ENCODE measurements at places on chromosomes 3 and 15.

- peak; percentile 19 for DNase-seq
Observed at GRCh38 chr15:73601451-73602445, 31.4 kb downstream of the NPTN start.

DNA sequence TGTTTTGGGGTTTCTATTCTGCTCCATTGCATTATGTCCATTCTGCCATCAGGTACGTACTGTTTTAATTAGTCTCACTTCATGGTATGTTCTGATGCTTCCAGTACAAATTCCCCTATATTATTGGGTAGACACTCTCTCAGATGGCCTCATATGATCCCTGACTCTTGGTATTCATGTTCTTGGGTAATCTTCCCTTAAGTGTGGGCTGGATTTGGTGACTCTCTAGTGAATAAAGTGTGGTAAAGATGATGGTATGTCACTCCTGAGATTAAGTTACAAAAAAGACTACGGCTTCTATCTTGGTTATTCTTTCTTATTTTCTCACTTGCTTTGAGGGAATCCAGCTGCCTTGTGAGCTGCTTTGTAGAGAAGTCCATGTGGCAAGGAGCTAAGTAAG lies 89.6 kb upstream of the TBC1D5 start:
- DNase-seq: no peak

GRCh38 chr3:77084511-77084910 lies 44.6 kb downstream of the ROBO2 start:
- DNase-seq: no peak

DNA sequence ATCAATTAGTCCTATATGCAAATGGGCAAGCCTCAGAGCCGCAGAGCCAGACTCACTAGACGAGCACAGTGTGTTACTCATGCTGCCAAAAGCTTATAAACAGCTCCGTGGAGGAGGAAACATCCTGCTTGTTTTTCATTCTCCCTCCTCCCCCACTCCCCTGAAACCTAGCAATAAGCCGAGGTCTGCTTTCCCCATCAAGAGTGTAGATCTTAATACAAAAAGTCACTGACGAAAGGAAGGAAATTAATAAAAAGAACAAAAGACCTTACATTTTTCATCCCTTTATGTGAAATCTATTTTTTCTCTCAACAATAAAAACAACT lies 88.5 kb downstream of the XXYLT1 start:
- no peak for DNase-seq

- DNase-seq: no peak
Observed at GRCh38 chr15:33112541-33113105, 81.9 kb downstream of the FMN1 start.

DNA sequence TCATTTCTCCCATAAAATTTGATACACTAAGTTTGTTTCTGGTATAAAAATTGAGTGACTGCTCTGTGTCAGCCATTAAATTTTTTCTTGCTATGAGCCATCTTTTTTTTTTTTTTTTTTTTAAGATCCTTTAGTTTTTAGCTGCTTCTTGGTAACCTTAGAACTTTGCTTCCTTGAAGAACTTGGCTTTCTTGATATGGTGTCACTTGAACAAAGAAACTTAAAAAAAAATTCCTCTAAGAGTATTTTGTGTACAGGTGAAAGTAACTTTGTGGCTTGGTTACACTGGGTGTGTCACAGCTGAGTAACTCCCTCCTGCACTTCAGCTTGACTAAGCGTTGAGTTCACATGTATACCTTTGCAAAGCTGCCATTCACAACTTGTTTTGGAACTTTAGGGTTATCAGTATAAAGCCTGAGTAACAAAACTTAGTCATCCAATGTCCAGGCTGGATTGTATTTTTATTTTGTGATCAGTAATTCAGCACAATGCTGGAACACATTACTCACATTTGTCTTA lies 6.5 kb downstream of the CHD2 start:
- DNase-seq: no peak

- no peak for DNase-seq
Observed at GRCh38 chr15:73818308-73818985, 54.9 kb upstream of the TBC1D21 start.

DNA sequence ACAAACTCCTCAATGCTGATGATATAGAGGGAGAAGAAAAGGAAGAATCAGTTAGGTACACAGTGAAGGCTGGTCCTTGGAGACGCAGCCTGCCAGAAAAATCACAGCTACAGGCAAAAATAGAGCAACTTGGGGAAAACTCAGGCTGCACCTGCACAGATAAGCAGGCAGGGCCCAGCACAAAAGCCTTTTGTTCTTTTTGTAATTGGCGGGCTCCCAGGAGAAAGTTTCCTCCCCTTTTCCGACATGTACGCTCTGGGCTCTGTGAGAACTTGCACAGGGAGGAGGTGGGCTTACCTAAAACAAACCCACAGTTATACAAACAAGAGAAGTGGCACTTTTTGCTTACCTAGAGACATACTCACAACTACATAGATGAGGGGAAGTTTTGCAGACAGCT lies 813.4 kb upstream of the EPHA6 start:
- no peak for DNase-seq

GRCh38 chr3:178754852-178755510 lies 218.7 kb downstream of the KCNMB2 start:
- DNase-seq: no peak

DNA sequence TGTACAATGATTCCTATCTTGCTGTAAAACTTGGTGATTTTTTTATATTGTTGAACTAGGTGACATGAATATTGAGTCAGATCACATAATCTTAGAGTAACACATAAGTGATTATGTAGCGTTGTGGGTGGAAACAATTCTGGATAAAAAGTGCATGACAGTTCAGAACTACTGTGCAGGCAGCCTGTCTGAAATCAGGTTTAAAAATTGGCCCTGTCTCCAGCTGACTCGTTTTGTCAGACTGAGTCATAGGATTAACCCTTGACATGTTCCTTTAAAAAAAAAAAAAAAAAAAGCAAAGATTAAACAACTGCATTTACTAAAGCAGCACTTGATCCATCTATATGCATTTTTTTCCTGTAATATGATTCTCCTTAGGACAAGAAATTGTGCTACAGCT lies 160.0 kb upstream of the CGNL1 start:
- DNase-seq: no peak

- no peak for DNase-seq
Observed at GRCh38 chr15:68623301-68623892, 44.6 kb downstream of the CORO2B start.

- DNase-seq: no peak
Observed at GRCh38 chr3:13187593-13187992, 114.4 kb upstream of the IQSEC1 start.

- no peak for DNase-seq
Observed at GRCh38 chr15:88255484-88256278, 858 bp downstream of the NTRK3 start.

DNA sequence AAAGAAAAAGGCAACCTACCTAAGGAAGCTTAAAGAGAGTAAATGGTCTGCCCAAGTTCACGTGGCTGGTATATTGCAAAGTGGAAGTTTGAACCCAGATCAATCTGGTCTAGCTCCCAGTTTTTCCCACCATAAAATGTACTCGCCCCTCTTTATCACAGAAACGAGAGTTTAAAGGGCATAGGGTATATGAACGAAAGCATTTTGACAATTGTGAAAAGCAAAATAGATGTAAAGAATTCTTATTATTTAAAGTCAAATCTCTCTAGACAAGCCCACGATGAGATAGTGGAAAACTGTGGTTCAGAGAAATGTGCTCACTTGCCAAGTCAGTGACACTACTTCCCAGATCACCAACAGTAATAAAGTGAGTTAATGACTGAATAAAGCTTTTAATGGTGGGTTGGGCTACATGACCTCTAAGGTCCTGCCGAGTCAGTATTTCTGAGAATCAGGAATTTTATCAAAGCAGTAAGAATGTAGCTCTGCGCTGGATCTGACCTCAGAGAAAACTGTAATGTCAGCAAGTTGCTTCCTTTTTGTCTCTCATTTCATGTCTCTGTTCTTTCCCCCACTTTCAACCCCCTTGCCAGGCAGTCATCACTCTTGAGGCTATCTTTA lies 23.3 kb upstream of the NEO1 start:
- DNase-seq: no peak
